Fibroblast of the conjunctiva (primary cell): ENCODE measurements at places on chromosomes 6 and 20.

DNA sequence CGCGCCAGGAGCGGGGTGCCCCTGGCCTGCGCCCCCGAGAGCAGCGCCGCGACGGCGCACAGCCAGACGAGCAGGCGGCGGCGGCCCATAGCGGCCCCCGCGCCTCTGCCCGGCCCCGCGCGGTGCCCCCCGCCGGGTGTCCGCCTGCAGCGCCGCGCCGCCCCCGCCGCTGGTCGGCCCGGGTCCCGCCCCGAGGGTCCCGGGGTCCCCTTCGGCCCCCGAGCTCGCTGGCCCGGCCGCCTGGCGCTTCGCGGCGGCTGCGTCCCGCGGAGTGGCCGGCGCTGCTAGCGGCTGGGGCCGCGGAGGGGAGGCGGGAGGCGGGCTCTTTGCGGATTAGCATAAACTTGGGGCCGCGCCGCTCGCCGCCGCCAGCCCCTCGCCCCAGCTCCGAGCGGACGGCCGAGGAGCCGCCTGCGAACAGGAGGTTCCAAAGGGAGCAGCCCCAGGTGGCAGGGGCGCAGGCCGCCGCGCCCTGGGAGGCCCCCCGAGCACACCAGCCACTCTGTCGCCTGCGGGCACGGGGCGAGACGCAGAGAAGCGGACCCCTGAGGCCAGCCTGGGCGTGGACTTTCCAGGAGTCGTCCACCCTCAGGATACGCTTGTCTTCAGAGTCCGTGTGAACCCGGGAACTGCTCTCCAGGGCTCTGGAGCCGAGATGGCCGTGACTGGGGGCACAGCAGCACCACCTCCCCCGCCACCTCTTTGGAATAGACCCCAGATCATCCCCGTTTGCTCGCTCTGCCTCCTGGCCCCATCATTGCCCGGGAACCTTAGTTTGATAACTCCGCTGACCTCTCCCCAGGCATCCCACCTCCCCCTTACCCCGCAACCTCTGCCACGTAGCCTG, at the start of gene EMILIN3:
Gene EMILIN3, minus strand, starts transcription at position 273 of the 847 bp plus-strand sequence. Its CDS starts 184 bp downstream, at position 89.
- DNase-seq: no peak

GRCh38 chr20:50151034-50151743, 2.3 kb downstream of the PEDS1 start:
- DNase-seq: no peak

- DNase-seq: no peak
These were observed 200.3 kb downstream of the EPM2A start for GRCh38 chr6:145534989-145535388.

DNA sequence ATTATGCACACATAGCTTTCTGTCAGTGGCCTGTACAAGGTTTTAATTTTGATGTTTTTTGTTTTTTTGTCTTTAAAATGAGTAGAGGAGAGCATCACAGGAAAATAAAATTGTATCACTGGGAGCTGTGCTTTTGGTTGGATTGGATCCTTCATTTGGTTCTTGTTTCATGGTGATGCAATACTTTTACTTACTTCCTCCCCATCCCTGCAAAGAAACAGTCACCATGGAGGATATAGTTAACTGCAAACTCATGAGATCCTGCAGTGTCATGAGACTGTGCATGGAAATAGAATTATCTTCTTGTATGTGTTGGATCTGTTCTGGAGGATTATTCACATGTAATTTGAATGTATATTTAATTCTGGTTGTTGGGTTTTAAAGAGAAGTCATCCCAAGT, 122.3 kb downstream of the JARID2 start:
- DNase-seq: no peak

- no peak for DNase-seq
These were observed 95.5 kb downstream of the PPP1R14C start for GRCh38 chr6:150238336-150238741.

DNA sequence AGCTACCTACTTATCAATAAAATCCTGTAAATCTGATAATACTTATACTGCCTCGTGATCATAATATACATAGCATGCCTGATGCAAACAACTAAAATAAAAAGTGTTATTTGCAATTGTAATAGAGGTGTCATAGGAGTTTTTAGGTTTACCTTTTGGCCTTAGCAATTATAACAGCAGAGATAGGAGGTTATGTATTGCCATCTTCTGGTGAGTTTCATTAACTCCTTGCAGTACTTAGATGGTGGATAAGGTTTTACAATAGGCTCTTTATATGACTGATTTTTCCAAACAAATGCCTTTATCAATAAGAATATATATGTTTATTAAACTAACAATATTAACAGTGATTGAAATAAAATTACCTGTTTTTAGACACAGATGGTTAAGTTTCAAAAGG, 27.8 kb upstream of the MYCT1 start:
- DNase-seq: peak; percentile 28

GRCh38 chr6:30861257-30862048, 22.9 kb upstream of the DDR1 start:
- no peak for DNase-seq

DNA sequence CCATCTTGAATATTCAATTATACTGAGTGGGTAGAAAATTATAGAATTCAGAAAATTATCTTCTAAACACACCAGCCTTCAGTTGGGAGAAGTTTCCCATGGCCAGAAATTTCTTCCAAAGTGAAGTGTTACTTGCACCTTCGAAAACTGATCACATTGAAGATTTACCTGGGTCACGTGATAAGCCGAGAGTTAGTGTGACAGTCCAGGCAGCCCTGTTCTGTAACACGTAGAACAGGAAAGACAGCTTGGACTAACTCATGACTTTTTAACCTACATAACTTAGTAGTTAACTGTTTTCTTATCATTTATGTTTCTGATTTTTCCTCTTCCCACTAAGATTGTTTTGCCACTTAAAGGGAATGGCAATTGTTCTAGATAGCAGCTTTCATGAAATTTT, 118.3 kb upstream of the MTHFD1L start:
- no peak for DNase-seq

- DNase-seq: no peak
These were observed 366.5 kb upstream of the ARID1B start for GRCh38 chr6:156410649-156411048.

GRCh38 chr6:10545482-10545881, 24.3 kb downstream of the GCNT2 start:
- no peak for DNase-seq

DNA sequence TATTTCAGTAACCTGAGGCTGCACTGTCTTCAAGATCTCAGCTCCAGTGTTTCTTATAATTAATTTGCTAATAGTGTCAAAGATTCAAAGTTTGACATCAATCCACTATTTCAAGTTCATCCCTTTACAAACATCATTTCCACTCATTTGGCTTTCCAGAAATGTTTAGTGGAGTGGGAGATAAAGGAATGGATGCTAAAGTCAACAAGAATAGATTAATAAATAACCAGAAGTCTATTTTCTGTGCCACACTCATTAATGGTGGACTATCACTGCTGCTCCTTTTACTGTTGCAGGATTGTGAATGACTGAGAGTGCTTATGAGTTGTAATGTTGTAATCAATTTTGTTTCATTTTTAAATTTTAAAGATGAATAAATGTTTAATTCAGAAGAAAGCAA, 28.4 kb upstream of the EPM2A start:
- DNase-seq: no peak

- DNase-seq: no peak
These were observed 16.5 kb upstream of the MDFI start for GRCh38 chr6:41621802-41622201.
